ENCODE measurements at places on chromosomes 4 and X.

DNA sequence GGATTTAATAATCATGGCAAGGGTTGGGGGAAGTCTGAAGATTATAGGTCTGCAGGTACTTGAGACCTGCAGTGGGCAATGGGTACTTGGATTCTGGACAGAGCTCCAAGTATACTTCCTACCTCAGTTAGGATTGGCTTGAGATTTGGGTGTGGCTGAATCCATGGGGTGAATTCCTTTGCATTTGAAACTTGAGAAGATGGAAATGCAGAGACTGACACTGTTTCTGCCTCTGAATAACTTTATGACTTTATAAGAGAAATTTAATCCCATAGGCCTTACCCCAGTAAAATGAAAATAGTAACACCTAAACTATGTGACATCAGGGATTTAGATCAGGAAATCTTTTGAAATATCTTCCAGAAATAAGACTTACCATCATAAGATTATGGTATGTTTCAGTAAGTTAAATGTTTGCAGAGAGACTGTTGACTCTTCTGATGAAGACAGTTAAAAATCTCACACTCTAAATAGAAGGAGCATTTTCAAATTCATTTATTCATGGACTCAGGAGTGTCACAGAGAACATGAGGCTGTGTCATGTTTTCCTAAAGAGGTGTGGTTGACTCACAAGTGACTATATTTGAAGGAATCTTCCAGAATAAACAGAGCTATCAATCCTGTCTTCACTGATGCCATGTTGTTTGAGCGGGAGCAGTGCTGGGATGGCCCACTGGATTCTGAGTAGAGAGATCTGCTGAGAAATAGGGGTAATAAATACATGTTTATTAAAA is 513.5 kb upstream of the NR3C2 start:
- DNase-seq: no peak

GRCh38 chr4:38088321-38088720 is 128.1 kb downstream of the PTTG2 start:
- no peak for DNase-seq

- DNase-seq: peak; percentile 4
Measured at GRCh38 chr4:121360495-121360894, 20.3 kb downstream of the QRFPR start.

GRCh38 chr4:104919406-104919805 is 227.3 kb upstream of the TET2 start:
- no peak for DNase-seq

DNA sequence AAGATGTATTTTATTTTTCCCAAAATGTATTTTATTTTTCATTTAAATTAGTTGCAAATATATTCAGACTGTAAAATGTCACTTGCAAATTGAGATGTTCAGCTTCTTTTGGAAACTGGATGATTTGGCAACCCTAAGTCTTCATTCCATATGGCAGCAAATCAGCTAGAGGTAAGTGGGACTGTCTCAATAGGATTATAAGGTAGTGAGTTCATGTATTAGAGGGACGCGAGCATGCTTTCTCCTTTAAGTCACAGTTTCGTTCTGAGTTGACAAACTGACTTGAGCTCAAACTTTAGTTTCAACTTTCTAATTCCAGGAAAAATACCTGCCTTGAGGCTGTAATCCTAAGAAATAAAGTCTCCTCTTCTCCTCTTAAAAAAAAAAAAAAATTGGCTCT is 44.2 kb upstream of the TMEM131L start:
- DNase-seq: no peak

DNA sequence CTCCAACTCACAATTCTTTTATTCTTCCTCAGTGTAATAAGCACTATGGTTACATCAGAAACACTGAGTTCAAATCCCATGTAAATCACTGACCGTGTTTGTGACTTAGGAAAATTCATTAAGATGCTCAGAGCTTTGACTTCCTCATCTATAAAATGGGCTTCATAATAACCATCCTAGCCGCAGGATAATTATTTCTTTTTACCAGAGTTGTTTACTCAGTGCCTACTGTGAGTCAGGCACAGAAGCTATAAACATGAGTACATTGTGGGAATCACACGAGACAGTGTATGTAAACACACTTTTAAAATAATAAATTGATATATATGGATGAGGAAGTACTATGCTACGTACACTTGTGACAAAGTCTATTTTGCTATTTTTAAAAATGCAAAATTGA is 296.3 kb upstream of the TENM3 start:
- DNase-seq: no peak

DNA sequence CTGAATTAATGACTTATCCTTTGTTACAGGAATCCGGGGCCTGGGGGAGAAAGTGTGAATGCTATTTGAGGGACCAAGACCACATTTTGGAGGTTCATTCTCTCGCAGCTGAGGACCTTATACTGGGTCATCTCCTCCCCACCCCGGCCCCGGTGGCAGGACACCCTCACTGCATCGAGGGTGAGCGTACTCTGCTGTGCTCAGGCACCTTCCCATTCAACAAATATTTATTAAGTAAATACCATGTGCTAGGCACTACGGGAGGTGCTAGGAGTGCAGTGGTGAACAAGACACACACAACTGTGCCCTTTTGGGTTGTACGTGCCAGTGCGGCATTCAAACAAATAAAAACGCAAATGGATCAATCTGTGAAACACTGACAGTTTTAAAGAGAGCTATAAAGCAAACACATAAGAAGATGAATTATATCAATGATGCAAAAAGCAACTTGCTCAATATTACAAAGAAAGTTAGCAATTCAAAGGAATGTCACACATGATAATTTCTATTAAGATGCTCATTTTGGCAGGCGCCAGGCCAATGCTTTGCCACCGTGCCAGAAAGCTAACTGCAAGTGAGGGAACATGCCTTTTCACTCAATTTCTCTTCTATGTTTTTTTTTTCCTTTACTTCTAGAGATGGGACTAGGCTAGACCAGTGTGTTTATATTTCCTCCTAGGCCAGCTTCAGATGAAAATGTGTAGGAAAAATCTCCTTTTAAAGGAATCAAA is 24.6 kb downstream of the ADGRG2 start:
- DNase-seq: no peak
